ENCODE measurements at places on chromosomes 1 and 21.

GRCh38 chr1:64396817-64397216 lies 73.1 kb upstream of the CACHD1 start:
- peak; percentile 2 for DNase-seq

GRCh38 chr21:44397431-44398031 lies 44.1 kb downstream of the TRPM2 start:
- no peak for DNase-seq

DNA sequence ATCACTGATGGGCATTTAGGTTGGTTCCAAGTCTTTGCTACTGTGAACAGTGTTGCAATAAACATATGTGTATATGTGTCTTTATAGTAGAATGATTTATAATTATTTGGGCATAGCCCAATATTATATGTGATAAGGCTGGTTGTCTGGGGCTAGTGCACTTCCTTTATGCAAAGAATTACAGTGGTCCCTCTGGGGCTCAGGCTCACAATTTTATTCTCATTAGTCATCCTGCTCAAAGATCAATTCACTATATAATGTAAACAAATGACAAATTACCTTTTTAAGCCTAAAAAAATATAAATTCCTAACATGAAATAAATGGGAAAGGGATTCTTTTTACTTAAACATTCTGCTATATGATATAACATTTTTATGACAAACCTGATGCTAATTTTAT lies 5.0 kb downstream of the PLPPR4 start:
- DNase-seq: no peak

DNA sequence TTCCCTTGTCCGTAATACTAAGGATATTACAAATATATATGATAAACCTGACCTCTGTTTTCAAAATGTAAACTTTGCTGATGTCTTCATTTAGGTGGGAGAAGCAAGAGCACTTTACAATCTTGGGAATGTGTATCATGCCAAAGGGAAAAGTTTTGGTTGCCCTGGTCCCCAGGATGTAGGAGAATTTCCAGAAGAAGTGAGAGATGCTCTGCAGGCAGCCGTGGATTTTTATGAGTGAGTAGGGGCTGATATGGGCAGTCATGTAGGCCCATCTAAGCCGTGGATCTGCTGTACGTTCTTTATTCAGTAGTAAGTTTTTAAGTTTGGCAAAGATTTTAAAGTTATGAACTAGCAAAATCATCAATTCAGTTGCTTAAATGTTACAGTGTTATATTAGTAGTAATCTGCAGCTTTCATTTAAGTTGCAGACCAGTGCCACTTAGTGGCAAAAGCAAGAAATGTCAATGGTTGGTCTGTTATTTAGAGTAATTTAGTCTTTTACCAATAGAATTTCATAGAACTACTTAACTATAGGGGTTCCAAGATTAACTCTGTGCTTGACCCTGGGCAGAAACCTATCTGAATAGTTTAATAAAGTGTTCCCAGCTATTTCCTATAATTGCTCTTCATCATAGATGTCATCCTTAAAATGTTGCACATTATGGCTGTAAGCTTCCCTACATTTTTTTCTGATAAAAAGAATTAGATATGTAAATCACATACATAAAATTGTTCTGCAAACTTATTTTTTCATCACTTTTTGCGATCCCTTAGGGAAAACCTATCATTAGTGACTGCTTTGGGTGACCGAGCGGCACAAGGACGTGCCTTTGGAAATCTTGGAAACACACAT lies 21.3 kb downstream of the GPSM2 start:
- peak; percentile 86 for DNase-seq

GRCh38 chr1:161081519-161081918 lies 7.8 kb downstream of the NECTIN4 start:
- DNase-seq: no peak

DNA sequence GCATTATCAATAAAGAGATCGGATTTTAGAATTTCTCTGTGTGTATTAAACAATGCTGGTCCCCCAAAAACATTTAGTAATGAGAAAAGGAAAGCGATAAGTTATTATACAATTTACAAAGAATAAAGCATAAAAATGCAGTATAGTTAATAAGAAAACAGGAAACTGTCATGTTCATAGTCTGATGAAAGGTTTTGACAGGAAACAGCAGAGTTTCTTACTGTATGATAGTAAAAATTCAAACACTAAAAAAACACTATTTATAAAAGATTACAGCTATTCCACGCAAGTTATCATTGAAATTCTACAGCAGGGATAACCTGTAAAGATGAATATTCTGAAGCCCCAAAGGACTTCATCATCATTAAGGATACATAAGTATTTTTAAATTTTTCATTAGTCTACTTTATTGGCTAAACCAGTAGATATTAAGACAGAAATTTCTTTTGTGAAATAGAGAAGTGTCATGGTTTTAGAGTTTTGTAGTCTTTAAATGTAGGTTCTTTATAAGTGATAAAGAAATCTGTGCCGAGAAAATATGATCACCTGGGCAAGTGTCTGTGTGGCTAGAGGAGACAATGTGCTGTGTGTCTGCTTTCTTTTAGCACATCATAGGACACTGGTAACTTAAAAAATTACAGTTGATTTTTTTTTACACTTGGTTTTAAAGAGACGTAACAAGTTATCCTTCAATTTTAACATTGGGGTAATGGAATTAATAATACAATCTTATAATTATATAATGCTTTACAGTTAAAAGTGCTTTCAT lies 49.7 kb upstream of the GFI1 start:
- DNase-seq: no peak

GRCh38 chr1:161180639-161181038 lies 3.3 kb upstream of the B4GALT3 start:
- peak; percentile 64 for DNase-seq

DNA sequence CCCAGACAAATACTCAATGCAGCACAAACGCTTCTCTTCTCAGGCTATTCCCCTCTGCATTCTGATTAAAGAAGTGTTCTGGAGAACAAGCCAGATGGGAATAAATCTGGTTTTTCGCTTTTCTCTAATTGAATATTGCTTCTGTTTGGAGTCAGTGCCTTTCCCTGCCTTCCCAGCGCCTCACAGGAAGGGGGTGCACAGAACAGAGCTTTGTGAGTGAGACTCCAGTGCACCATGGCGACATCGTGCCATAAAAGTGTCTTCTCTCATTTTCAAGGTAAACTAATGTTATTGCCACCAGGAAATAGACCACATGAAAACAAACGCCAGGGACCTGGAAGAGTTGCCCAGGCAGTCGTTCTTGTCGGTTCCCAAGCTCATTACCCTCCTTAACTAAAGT lies 43.6 kb upstream of the SLC45A1 start:
- no peak for DNase-seq

- DNase-seq: no peak
These were observed 47.9 kb upstream of the DYNLT5 start for GRCh38 chr1:66704177-66704875.

DNA sequence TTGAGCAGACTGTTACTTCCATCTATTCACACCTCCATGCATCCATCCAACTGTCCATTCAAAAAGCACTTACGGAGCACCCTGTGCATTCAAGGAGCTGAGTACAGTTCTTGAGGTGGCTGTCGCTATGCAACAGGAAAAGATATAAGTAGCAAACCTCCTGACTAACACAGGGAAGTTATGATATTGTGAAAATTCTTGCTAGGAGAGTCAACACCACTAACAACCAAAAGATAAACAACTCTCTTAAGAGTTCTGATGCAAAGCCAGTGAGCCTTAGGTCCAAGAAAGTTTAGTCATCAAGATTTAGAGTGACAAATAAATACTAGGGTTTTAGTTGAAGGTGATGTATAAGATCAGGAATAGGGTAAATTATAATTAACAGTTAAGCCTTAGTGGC lies 44.5 kb upstream of the TRIM45 start:
- DNase-seq: no peak

DNA sequence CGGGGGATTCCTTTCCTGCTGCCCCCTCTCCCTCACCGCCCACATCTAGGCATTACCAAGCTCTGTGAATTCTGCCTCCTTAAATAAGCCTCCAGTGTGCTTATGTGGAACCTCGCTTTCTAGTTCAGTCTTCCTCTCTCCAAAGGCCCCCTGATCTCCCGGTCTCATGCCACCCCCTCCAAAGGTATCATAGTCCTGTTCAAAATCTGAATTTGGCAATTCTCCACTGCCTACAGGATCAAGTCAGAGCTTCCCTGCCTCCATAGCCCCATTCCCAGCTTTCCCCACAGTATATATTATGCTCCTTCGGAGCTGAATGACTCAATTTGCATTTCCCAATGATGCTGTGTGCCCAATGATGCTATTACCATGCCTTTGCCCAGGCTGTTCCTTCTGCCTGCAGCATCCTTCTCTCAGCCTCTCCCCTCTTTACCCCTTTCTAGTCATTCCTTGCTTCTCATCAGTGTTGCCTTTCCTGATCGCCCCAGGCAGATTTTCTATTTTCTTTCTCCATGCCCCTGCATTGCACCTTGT lies 1.7 kb downstream of the AZIN2 start:
- no peak for DNase-seq

DNA sequence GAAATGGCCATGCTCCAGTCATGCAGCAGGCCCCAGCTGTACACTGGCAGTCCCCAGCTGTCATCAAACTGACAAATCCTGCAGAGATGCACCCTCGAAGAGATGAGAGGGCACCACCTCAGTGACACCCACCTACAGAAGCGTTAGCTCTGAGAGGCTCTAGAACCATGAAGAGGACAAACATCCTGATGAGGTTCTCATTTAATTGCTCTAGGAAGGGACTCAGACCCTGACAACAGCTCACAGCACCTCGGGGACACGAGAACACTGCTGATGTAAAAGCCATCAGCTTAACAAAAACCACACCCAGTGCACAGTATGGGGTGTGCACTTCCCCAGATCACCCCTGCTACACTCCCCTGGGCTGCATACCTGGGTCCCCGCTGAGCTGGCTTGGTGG lies 3.4 kb downstream of the ZNF496 start:
- DNase-seq: no peak

DNA sequence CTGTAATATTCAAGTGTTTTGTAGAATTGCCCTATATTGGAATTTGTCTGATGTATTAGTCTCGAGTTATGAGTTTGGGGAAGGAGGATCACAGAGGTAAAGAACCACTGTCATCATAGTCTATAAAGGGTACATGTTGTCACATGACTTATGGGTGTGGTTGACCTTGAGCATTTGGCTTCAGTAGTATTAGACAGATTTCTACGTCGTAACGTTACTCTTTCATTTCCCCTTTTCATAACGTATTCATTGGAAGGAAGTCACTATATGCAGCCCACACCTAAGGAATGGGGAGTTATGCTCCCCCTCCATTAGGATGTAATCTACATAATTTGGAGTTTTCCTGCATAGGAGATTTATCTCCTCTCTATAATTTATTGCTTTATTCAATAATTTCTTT lies 110.1 kb upstream of the VAV3 start:
- peak; percentile 30 for DNase-seq

Data from Kasumi-1 (cell line).